ENCODE measurements at places on chromosomes 12 and 14. TPM values are rescaled to one million over a fixed set of nuclear protein-coding genes. Genes with fewer than 3 reads are reported as not detected.

The RD3L gene
- not detected for total RNA-seq

The ACTN1 gene
- total RNA-seq = 390 TPM

The IFNG-AS1 gene
- not detected for total RNA-seq

The COX8C gene
- total RNA-seq = not detected

The RASAL1 gene
- not detected for total RNA-seq

The SPTB gene
- under 0.01 TPM for total RNA-seq

The RPS26 gene
- 1,015 TPM for total RNA-seq

Measured in thoracic aorta endothelial cell (primary cell).